ENCODE measurements at places on chromosomes 2 and 18. TPM values are rescaled to one million over a fixed set of nuclear protein-coding genes. Genes with fewer than 3 reads are reported as not detected.

The IL1B gene
- polyA plus RNA-seq: 7.6 TPM

The TLX2 gene
- not detected for polyA plus RNA-seq

The MDH1B gene
- polyA plus RNA-seq: 0.76 TPM

The ZNF892 gene
- polyA plus RNA-seq: 0.71 TPM

The CYTIP gene
- not detected for polyA plus RNA-seq

The AMER3 gene
- not detected for polyA plus RNA-seq

The ERBB4 gene
- polyA plus RNA-seq: not detected

The HSPE1 gene
- polyA plus RNA-seq: 57.2 TPM

The EPAS1 gene
- 312 TPM for polyA plus RNA-seq

The COPS8 gene
- polyA plus RNA-seq: 98.0 TPM

The UBXN4 gene
- 75.6 TPM for polyA plus RNA-seq

The TNFRSF11A gene
- polyA plus RNA-seq: not detected

The PPP3R1 gene
- polyA plus RNA-seq: 5.2 TPM

The EMILIN2 gene
- polyA plus RNA-seq: 7.6 TPM

The EVX2 gene
- not detected for polyA plus RNA-seq

The CD207 gene
- polyA plus RNA-seq: not detected

The GLI2 gene
- 8.1 TPM for polyA plus RNA-seq

The TBR1 gene
- polyA plus RNA-seq: not detected

The RAB6D gene
- not detected for polyA plus RNA-seq

The DNAJC10 gene
- polyA plus RNA-seq: 22.6 TPM
